Temporal lobe (tissue), 4 donors: ENCODE measurements at places on chromosomes 5 and 9. TPM values are rescaled to one million over a fixed set of nuclear protein-coding genes. Genes with fewer than 3 reads are reported as not detected.

Gene CTXN3
- 3.2 TPM for total RNA-seq

Gene FOXD4L5
- total RNA-seq = not detected

Gene CNTNAP3B
- 17.7 TPM for total RNA-seq

Gene PCDHGC5
- total RNA-seq = 4.7 TPM

Gene WNT8A
- total RNA-seq = under 0.01 TPM

Gene INPP5E
- 9.6 TPM for total RNA-seq

Gene FAM221B
- total RNA-seq = not detected

Gene ARAP3
- total RNA-seq = 4.7 TPM

Gene SHC3
- total RNA-seq = 59.0 TPM

Gene NIM1K
- 5.9 TPM for total RNA-seq

Gene SLC34A3
- total RNA-seq = not detected

Gene SV2C
- 1.5 TPM for total RNA-seq

Gene SELENOP
- 35.4 TPM for total RNA-seq

Gene AJM1
- total RNA-seq = 2.5 TPM

Gene AHRR
- 2.0 TPM for total RNA-seq

Gene OR1J1
- total RNA-seq = not detected

Gene CD74
- total RNA-seq = 2.5 TPM

Gene AGXT2
- total RNA-seq = not detected

Gene PCDHA11
- total RNA-seq = 31.7 TPM

Gene ACTBL2
- not detected for total RNA-seq

Gene TAF11L5
- not detected for total RNA-seq

Gene ELOVL7
- total RNA-seq = 3.9 TPM

Gene LAMC3
- total RNA-seq = 2.7 TPM

Gene DBH
- not detected for total RNA-seq

Gene STARD4
- 31.2 TPM for total RNA-seq

Gene ANXA1
- total RNA-seq = 20.4 TPM

Gene MXD3
- total RNA-seq = 3.0 TPM

Gene HNRNPH1
- total RNA-seq = 448 TPM

Gene SEMA6A
- 37.1 TPM for total RNA-seq

Gene ORM1
- total RNA-seq = not detected

Gene SOX30
- total RNA-seq = not detected

Gene MTAP
- total RNA-seq = 11.1 TPM

Gene PRLR
- 1.5 TPM for total RNA-seq

Gene ADAMTS2
- total RNA-seq = 1.7 TPM

Gene OR2K2
- total RNA-seq = not detected

Gene NPDC1
- 24.6 TPM for total RNA-seq

Gene PDE6A
- total RNA-seq = not detected

Gene BARHL1
- not detected for total RNA-seq

Gene CCNI2
- total RNA-seq = under 0.01 TPM
